NCI-H2171 (cell line): ENCODE measurements at places on chromosomes 3 and 15.

DNA sequence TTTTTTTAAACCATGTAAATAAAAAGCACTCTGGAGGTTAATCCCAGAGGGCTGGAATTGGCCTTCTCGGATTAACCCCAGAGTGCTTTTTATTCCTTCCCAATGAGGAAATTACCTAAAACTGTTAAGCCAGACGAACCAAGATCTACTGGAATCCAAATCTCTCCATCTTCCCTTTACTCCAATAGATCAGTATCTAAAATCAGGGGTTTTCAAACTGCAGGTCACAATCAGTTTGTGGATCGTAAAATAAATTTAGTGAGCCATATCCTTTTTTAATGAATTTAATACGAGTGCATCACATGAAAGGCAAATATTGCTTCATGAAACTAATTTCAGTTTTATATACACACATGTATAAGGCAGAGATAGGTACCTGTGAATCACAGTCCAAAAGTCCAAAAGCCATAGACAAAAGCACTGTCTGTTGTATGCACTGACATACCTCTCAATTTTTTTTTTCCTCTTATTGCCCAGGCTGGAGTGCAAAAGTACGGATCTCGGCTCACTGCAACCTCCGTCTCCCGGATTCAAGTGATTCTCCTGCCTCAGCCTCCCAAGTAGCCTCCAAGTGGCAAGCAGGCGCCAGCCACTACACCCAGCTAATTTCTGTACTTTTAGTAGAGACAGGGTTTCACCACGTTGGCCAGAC, 61.3 kb downstream of the TBL1XR1 start:
- no peak for DNase-seq

GRCh38 chr3:81965696-81966095, 204.3 kb upstream of the GBE1 start:
- DNase-seq: no peak

GRCh38 chr3:9909221-9910013, 6.8 kb downstream of the IL17RE start:
- DNase-seq: no peak

DNA sequence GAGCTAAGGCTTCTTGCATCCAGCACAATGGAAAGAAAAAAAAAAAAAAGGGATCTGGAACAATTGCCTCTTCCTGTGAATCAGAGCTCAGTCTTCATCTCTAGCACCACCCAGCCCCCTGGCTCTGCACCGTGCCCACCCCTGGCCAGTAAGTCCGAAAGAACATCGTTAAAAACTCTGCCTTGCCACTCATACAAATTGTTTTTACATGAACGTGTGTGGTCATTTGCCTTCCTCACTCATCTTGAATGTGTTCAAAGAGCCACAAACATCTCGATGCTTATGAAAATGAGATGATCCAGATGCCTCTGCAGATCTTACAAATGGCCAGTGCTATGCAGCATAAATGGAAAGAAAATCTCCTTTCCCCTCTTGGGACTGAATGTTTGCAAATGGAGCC, 400.0 kb upstream of the PPP2R3A start:
- DNase-seq: no peak

- DNase-seq: no peak
Observed at GRCh38 chr3:71636001-71636400, 52.5 kb upstream of the FOXP1 start.

DNA sequence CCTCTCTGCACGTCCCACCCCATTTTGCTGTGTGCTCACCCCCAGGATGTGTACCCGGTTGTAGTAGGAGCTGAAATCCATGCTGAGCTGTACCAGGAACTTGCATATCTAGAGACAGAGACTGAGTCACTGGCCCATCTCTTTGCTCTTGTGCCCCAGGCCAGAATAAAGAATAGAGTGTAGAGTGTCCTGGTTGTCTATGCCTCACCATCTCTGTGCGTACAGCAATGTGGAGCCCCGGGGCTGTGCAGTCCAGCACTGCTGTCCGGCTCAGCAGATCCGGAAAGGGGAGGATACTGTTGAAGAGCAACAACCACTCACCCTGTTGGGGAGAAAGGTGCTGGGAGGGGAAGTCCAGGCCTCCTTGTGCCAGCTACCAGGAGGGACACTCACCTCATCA, 2.6 kb downstream of the DALRD3 start:
- DNase-seq: no peak

- DNase-seq: no peak
Observed at GRCh38 chr15:51022206-51022605, 72.5 kb downstream of the TNFAIP8L3 start.

- no peak for DNase-seq
Observed at GRCh38 chr15:50904211-50904610, 4.3 kb upstream of the AP4E1 start.

DNA sequence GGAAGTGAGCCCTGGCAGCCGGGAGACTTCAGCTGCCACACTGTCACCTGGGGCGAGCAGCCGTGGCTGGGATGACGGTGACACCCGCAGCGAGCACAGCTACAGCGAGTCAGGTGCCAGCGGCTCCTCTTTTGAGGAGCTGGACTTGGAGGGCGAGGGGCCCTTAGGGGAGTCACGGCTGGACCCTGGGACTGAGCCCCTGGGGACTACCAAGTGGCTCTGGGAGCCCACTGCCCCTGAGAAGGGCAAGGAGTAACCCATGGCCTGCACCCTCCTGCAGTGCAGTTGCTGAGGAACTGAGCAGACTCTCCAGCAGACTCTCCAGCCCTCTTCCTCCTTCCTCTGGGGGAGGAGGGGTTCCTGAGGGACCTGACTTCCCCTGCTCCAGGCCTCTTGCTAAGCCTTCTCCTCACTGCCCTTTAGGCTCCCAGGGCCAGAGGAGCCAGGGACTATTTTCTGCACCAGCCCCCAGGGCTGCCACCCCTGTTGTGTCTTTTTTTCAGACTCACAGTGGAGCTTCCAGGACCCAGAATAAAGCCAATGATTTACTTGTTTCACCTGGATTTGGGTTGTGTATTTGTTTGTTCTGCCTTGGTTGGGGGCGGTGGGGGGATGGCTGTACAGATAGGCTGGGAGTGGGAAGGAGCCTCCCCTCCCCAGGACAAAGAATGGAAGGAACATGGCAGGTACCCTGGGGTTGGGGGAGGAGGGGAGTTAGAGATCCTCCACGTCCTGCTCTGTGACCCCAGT, 2.9 kb upstream of the GRM2 start:
- DNase-seq: no peak

- DNase-seq: no peak
Observed at GRCh38 chr15:76823890-76824289, 81.2 kb downstream of the SCAPER start.

DNA sequence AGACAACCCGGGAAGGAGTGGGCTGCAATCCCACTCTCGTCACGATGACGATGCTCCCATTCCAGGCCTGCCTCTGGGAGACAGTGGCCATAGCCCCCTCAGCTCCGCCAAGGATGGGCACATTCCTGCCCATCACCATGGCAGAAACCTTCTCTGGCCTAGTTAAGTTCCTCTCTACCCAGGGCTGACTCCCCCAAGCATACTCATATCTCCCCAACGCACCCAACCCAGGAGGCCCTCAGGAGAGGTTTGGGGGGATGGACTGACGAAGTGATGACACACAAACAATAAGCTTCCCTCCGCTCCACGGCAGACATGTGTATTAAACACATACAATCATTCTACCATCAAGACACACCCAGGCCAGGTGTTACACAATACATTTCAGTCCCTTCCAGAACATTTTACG, 60.1 kb downstream of the VGLL4 start:
- DNase-seq: no peak

DNA sequence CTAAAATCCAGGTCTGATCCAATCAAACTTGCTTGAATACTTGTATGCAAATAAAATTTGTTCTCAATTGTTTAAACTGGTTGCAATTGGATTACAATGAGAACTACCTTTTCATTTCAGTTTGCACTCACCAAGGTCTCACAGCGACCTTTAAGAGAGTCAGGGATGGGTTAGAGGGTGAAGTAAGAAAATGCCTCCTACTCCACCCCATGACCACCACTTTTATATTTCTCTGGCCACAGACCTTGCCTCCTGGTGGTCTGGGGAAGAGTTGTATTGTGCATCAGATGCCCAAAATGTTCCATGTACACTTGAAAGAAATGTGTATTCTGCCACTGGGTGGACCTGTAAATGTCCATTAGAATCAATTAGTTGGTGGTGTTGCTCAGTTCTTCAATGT, 16.4 kb upstream of the THSD4 start:
- no peak for DNase-seq

GRCh38 chr3:46559091-46559704, 6.9 kb downstream of the LRRC2 start:
- no peak for DNase-seq

GRCh38 chr3:151611419-151611818, 122.3 kb upstream of the AADACL2 start:
- no peak for DNase-seq

GRCh38 chr3:62602987-62603386, 229.6 kb upstream of the FEZF2 start:
- DNase-seq: no peak

DNA sequence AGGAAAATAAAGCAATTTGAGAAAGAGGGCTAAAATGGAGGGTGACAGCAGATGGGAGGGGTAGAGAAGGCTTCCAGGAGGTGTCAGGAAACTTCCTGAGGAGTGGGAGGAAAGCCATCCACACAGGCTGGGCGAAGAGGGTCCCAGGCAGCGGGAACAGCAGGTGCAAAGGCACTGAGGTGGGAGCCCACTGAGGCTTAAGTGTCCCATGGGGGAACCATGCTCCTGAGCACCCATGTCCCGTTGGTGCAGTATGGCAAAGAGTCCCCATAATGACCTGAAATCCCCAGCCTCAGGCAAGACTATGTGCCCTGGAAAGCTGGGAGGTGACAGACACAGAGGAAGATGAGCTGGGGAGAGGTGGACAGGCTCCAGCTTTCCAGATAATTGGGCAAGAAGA, 30.0 kb downstream of the CFAP100 start:
- no peak for DNase-seq

GRCh38 chr15:100771746-100772145, 107.9 kb upstream of the ALDH1A3 start:
- no peak for DNase-seq

DNA sequence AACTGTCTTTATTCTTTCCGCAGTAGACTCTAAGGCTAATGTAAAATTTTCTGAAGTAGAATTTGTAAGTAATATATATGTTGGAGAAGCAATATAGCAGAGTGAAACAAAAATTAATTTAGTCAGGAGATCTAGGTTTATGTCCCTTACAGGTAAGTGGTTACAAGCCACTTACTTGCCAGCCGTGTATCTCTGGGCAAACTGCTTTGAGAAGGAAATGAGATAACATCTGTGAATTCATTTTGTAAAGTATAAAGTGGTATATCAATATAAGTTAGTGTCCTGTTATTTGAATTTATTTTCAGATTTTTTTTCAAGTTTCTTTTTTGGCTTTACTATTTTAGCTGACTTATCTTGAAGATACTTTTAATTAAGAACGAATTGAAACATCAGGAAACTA, 5.5 kb downstream of the DAZL start:
- DNase-seq: no peak

DNA sequence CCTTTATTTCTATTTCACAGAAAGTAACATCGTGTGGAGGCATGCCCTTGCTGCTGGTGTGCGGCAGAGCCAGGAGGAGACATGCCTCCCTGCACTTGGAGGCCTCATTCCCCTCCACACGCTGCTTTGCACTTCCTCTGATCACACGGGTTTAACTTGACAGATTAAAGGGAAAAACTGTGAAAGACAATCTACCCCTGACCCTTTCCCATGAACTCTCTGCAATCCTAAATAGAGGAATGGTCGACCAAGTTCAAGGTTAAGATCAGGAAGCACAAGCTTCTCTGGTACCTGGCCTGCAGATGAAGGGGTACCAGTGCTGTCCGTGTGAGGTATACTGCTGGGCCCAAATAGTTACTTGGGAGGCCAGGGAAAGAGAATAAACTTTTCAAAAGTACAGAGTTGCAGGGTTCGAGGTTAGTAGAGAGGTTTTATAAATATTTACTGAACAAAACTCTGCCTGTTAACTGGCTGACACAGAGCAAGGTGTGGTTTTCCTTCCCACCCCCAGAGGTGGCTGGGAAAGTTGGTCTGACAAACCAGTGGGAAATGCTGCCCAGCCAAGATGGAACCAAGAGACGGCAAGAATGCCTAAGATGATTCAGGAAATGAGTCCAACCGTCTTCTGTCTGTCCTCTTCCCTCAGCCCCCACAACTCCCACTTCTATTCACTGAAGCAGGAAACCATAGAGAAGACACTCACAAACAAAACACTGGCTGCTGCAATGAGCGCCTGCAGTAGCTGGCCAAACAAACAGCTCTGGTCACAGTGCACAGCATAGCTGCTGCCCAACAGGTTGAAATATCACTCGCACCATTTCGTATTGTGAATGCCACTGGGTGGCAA, 79.6 kb downstream of the IGF2BP2 start:
- no peak for DNase-seq

DNA sequence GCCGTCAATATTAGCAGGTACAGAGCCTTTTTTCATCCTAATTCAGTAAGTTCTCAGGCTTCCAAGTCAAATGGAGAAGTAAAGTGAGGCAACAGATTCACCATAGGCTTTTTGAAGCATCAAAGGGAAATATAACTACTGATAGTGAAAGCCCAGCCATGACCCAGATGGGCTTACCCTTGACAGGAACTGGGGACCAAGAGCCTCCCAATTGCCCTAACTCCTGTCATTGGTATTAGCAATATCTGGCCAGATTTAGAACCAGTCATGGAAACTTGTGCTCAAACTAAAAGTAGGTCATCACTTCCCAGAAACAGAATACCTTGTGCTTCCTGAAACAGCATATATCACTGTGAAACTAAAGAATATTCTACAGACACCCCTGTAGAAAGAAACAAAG, 33.0 kb downstream of the NME9 start:
- DNase-seq: no peak
